ENCODE measurements at places on chromosomes 7 and 10.

GRCh38 chr7:38492010-38492409, 139.2 kb downstream of the AMPH start:
- DNase-seq, result no peak

DNA sequence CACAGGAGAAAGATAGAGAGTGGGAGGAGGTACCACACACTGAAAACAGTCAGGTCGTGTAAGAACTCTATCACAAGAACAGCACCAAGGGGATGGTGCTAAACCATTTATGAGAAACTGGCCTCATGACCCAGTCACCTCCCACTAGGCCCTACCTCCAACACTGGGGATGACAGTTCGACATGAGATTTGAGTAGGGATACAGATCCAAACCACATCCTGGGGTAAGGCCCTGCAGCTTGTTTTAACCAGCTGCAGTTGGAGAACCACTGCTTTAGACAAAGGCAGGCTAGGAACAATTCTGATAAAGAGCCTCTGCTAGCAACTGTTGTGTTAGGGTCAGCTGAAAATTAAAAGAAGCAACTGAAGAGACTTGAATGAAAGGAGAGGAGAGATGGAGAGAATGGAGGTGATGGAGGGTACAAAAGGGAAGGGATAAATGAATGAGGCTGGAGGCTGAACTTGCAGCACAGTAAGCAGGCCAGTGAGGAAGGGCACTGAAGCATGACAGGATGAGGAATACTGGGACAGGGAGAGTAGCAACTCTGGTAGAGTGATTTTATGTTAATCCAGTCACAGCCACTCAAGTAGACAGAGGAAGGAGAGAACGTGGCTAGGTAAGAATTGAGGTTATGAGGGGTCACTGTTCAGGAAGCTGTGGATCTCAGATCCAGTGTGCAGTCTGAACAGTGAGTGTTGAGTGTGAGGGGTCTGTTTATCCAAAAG, 23.6 kb downstream of the MEST start:
- DNase-seq, result no peak

GRCh38 chr10:30821261-30821993, 191.9 kb upstream of the LYZL2 start:
- peak; percentile 28 for DNase-seq

DNA sequence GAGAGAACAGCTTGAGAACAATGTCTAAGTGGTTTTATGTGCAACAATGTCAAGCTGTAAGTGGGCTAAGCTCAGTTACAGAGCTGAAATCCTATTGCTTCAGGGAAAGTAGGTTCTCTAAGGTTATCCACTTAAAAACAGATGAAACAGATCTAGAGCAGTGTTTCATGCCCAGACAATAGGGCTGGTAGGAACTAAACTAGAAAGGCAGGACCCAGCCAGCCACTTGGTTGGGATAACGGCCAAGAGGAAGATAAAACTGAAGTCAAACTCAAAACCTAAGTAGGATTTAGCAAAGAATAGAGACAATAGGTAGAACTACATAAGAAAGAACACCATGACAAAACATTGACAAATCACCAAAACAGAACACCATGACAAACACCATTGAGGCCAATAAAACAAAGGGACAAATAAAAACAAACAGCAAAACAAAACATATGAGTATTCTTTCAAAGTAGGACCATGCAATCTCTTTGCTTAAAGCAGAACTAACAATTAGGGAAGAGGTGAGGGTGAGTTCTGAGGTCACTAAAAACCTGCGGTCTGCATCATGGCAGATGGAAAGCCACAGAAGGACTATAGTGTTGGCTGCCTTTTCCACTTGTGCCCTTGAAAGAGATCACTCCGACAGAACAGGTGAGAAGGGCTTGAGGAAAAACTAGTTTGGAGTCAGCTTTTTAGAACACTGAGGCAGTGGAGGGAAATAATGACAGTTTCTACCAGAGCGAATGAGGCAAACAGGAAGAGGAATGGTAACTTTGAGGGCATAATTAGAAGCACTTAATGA, 81.0 kb downstream of the HGF start:
- DNase-seq, result no peak

DNA sequence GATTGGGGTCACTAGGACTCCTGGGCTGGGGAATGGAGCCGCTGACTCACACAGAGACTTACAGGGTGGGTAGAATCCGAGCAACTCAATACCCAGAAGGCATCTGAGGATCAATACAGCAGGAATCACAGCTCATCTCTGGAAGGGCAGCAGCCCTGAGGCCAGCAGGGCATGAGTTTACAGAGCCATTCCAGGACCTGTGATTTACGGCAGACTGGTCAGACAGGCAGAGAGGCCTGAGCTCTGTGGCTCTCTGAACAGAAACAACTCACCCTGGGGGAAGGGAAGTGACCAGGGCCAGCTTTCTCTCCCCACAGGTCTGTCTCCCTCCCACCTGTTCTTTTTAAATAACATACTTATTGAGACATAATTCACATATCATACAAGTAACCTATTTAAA, 88.2 kb upstream of the CXCL12 start:
- no peak for DNase-seq

- DNase-seq, result no peak
Measured at GRCh38 chr10:58556516-58557165, 44.0 kb downstream of the BICC1 start.

DNA sequence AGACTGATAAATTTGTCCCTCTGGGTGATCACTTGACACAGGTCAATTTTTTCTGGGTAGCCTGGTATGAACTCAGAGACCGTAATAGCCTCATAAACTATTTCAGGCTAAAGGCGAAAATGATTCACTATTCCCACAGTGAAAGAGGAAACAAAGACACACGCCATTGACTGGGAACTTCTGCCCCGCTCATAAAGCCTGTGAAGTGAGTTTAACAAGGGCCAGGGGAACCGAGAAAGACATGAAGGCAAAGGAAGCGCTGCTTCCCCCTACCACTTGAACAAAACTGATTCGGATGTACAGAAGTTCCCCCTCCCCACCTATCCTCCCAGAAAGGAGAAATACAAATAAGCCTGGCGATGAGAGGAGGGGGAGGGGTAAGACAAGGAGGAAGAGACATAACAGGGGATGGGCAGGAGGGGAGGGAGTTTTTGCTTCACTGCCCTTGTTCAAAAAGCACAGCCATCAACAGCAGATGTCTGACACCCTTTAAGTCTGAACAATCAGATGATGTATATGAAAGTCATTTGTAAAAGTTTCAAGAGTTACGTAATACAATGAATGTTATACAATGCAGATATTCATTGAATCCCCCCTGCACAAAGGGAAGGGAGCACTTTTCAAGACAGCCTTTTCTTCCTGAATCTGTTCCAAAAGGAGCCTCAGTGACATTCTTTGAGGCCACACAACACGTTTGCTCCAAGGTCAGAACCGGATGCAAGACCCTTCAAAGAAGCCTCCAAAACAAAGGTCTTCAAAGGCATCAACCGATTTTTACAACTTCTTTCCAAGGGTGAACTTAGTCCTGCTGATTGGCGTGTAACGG, 734 bp downstream of the ABCB4 start:
- DNase-seq, result peak; percentile 61
